Stimulated activated CD4-positive, alpha-beta T cell treated with anti-CD3 and anti-CD28 coated beads, TNF-alpha, amount 100 ng/mL, for 24 hours (primary cell): ENCODE measurements at places on chromosomes 1 and 21.
A peak's percentile ranks its signal among the peaks of the same experiment; 100 is the strongest.

GRCh38 chr1:88946861-88947260, 45.6 kb downstream of the KYAT3 start:
- DNase-seq = no peak

DNA sequence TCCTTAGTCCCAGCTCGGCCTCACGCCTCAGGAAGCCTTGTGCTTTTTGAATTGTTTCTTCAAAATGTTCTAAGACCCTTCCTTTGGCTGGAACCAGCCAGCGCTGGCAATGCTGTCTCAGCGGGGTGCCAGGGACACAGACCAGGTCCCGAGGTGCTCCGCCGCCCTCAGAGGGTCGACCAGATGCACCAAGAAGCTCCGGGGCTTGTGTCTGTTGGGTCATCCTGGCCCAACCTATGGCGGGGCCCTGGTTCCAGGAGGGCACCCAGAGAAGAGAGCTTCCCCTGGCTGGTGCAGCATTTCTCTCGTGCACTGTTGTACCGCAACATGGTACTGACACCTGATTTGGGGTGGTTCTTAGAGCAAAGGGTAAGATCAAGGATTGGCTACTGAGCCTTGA, 40.1 kb upstream of the BECN2 start:
- no peak for DNase-seq

DNA sequence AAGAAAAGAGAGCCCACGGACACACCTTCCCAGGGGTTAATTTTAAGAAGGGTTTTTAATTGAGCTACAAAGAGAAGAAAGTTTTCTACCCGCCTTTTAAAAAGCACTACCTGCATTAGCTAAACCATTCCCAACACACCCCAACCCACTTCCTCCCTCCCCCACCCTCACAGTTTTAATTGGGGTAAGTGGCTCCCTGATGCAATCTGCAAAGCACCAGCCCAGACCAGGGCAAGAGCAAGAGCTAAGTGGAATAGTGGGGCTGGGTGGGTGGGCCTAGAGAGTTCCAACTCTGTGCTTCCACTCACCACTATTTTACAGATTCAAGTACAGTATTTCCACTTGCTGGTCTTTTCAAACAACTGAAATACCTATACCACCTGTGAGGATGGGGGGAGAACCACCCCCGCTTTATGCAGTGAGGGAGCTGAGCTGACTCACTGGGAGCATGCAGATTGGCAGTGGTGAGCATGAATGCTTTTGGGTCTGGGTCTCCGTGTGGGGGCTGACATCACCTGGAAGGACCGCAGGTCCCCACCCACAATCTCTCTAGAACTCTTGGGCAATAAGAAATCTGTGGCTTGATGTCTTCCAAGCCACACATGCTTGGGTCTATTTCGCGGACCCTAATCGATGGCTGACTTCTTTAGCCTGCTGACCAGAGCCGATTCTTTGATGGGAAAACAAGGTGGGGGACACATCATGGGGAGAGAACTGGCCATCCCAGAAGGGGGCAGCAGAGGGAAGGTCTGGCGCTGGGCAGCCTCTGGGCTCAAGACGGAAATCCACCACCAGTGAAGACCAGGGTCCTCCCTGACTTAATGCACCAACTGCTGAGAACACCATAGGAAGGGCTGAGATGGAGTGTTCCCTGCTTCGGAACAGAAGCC, 95.5 kb downstream of the SSBP3 start:
- peak; percentile 22 for DNase-seq

DNA sequence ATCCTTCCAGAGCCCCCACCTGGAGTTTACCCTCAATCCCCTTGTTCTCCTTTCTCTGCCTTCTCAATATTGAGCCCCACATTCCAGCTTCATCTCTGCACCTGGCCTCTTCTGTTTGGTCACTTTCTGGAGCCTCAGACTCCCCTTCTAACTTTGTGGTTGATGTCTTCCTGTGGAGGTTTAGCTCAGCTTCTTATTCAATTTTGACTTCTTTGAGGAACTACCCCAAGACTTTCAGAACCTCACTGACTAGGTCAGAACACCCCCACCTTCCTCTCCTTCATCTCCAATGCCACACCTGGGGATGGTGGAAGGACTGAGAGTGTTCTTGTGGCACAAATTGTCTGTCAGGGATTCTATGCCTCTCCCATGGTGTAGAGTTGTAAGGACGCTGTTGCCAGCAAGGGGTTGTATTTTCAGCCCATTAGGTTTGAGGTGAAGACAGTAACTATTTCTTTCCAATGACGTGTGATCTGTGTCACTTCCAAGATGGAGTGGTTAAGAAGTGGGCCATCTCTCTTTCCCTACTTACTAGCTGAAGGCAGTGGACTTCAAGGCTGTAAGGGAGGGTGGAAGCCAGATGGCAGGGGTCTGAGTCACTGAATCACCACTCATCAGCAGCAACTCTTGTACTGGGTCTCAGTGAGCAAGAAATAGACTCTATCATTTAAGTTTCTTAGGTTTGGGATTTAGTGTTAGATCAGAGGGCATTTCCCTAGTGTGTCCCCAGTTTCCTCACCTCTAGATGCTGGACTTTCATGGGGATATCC, 80.6 kb downstream of the PAPPA2 start:
- DNase-seq = no peak

- no peak for DNase-seq
Observed at GRCh38 chr1:117364240-117364639, 3.0 kb upstream of the MAN1A2 start.

- no peak for DNase-seq
Observed at GRCh38 chr1:20476265-20477038, 9.6 kb downstream of the CAMK2N1 start.

- no peak for DNase-seq
Observed at GRCh38 chr1:149906570-149907075, 7.3 kb downstream of the BOLA1 start.

GRCh38 chr21:45266518-45267389, 20.9 kb downstream of the POFUT2 start:
- peak; percentile 44 for DNase-seq

DNA sequence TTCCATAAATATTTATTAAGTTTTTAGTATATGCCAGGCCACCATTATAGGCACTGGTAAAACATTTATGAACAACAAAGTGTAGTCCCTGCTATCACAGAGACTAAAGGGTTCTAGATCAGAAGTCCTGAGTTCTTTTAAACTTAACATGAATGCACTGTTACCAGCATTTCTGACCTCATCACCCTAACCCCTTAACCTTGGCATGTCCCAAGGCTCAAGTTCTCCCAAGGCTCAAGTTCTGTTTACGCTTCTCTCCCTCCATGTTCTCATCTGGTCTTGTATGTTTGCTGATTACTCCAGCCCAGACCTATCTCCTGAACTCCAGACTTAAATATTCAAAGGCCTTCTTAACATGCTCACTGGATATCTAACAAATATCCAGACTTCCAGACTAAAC, 54.5 kb downstream of the UBE2T start:
- DNase-seq = no peak

DNA sequence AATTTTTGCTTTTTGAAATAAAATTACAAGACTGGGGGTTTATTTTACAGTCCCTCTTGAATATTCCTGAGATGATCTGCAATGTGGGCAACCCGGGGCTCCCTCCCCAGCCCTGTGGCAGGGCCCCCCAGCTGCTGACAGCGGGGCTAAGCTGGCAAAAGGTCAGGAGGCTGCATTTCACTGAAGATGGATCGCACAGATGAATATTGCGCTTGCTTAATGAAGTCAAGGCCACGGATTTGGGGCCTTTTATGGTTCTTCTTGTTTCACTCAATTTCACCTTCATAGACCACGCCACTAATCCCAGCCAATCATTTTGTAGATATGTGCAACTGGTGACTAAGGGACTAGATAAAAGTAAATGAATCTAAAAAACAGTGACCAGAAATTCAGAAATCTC, 50.8 kb upstream of the SLC22A15 start:
- DNase-seq = no peak

GRCh38 chr1:200588698-200589097, 31.9 kb downstream of the KIF14 start:
- DNase-seq = no peak

DNA sequence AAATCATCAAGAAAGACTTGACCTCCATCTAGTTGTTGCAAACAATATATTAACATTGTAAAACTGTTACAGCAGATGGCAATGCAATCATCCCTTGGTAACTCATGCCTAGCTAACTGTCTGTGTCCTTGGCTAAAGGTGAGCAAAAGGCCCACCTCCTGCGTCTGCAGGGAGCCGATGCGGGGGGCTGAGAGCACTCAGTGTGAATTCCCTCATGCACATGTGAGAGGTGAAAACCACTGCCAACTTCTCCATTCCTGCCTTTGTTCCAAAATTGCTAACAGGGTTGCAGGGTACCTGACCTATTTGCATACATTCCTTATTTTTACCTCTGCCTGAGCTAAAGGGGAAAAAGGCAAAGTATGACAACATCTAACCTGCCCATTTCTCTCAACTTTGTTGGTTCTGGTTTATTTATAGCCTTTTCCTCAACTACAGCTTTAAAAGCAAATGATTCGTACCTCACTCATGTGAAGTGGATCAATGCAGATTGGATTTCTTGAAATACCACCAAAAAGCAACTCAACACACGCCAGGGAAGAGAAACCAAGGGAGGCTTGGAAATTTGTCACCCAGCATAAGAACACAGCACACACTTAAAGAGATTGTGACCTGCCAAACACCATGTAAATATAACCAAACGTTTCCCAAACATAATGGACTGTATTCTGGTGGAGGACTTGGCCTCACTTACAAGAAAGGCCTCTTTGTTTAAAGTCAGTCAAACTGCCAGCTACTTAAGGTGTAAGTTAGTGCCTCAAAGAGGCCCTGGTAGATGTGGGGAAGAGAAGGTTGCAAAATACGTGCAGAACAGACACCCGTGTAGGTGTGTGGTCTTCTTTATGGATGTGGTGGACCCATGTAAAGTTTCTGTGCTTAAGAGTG, 651.0 kb downstream of the SMYD3 start:
- no peak for DNase-seq

GRCh38 chr1:197467881-197468280, 199.8 kb downstream of the CRB1 start:
- DNase-seq = no peak

- DNase-seq = no peak
Observed at GRCh38 chr1:39167632-39168209, 36.8 kb upstream of the MACF1 start.

GRCh38 chr1:184260382-184260781, 126.4 kb upstream of the C1orf21 start:
- no peak for DNase-seq

GRCh38 chr1:167289075-167289442, 68.4 kb downstream of the POU2F1 start:
- no peak for DNase-seq

GRCh38 chr1:5995871-5996630, 3.8 kb upstream of the NPHP4 start:
- DNase-seq = no peak

- DNase-seq = no peak
Observed at GRCh38 chr1:19123837-19124236, 86.2 kb downstream of the UBR4 start.

GRCh38 chr1:22676916-22677583, 24.0 kb downstream of the C1QB start:
- DNase-seq = no peak

DNA sequence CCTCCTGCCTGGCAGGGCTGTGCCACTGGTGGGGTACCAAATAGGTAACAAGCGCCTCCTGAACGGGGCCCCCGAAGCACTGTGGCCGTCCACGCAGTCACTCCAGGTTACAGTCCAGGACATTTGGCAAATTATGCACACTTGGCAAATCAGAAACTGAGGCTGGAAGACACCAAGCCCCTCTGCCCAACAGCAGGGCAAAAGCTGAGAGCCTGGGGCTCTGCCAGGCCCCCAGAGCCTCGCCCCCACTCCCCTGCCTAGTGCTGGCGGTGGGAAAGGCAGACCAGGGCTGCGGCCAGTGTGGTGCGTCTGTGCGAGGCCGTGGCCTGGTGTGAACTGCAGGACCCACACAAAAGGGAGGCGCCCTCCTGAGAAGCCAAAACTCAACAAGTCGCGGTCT, 9.4 kb downstream of the PANK4 start:
- no peak for DNase-seq

GRCh38 chr1:231861541-231862481, 235.2 kb downstream of the DISC1 start:
- DNase-seq = no peak

DNA sequence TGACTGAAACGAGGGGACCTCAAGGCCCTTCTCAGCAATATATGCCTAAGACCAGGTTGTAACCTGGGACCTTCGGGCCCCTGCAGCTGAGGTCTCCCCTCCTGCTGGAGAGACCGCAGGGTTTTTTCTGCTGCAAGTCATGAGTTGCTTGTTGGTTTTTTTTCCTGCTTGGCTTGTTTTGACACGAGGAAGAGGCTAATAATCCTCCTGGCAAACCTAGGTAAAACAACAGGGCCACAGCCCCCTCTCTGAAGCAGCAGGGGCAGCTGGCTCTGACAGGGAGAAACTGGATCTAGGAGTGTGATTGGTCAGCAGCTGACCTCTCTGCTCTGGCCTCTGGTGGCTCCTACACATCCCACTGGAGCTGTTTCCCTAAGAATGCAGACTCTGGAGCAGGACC, 69.0 kb downstream of the CD34 start:
- no peak for DNase-seq

- DNase-seq = no peak
Observed at GRCh38 chr1:148362626-148363438, 120.3 kb downstream of the PPIAL4G start.

GRCh38 chr1:205914155-205914507, 29.1 kb downstream of the SLC26A9 start:
- DNase-seq = no peak

GRCh38 chr1:15696956-15697521, 12.9 kb downstream of the PLEKHM2 start:
- no peak for DNase-seq

GRCh38 chr1:117128323-117129079, 7.0 kb upstream of the TRIM45 start:
- no peak for DNase-seq

- DNase-seq = no peak
Observed at GRCh38 chr1:195941314-195941713, 666.9 kb downstream of the KCNT2 start.
